Activated CD4-positive, alpha-beta T cell treated with anti-CD3 and anti-CD28 coated beads, Interleukin-2, amount 50 U/mL, for 16 hours (primary cell): ENCODE measurements at places on chromosomes 11 and 22.

DNA sequence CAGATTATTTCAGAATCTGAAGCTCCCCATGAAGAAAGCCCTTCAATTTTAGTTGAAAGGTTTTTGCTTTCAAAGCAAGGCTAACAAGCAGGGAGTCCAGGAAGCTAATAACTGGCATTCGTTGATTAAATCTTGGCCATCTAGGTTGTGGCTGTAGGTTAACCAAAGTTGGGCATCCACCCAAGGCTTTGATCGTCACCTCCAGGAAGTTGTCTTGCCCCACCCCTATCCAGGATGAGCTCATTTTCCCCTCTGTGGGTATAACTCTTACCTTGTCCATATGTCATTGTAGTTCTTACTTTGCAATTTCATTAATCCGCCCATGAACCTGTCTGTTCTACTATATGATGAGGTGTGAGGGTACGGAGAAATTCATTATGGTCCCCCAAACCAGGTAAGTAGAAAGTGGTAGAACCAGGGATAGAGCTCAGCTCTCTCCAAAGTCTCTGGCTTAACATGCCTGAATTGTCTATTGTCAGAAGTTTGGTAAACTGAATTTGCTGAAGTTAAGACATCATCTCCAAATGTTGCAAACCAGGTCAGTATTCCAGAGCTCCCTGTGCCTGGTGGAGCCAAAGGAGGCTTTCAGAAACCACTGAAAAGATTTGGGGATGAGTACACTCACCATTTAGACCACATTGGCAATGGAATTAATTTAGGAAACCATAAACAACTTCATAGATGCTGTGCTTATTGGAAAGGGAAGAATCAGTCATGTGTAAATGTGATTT, 97.1 kb downstream of the CD44 start:
- DNase-seq = peak; percentile 67

DNA sequence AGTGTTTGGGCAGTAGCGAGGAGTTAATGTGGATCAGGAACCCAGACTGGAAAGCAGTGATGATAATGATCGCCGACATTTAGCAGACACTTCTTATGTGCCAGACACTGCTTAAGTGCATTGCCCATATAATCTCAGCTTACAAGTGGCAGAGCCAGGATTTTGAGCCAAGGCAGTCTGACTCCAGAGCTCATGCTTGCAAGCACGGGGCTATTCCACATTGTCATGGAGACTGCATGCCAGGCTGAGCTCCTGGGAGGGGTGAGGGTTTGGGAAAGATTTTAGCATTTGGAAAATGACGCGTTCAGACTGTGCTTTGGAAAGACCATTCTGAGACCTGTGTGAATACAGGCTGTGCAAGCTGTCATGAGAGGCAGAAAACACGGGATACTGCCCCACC, 302.7 kb downstream of the DDX10 start:
- DNase-seq = no peak

DNA sequence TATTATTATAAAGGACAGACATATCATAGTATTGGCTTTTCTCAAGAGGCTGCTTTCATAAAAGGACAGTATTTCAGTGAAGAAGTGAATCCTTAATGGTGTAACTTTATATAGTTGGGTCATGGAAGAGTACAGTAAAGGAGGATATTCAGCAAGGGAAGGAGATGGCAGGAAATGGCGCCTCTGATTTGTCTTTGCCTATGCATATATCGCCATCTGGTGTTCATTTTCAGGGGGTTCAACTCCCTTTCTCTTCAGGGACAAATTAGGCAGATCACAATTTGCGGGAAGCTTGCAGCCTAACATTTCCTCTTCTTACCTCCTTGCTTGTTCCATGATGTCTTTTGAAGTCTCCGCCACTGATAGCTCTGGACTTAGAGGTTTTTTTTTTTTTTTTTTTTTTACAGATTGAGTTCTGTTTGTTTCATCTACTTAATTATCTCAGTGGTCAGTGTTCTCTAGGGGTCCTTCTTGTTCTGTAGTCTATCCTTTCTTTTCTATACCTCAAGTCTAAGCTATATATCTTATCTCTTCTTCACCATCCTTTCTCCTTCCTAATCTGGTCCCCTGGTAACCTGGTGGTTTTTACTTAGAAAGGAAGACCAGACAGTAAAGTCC, 21.8 kb upstream of the RRM1 start:
- DNase-seq = peak; percentile 79

- DNase-seq = no peak
Observed at GRCh38 chr22:24363243-24363642, 64.2 kb upstream of the ADORA2A start.

- DNase-seq = no peak
Observed at GRCh38 chr11:8017894-8018483, 30.9 kb downstream of the EIF3F start.

DNA sequence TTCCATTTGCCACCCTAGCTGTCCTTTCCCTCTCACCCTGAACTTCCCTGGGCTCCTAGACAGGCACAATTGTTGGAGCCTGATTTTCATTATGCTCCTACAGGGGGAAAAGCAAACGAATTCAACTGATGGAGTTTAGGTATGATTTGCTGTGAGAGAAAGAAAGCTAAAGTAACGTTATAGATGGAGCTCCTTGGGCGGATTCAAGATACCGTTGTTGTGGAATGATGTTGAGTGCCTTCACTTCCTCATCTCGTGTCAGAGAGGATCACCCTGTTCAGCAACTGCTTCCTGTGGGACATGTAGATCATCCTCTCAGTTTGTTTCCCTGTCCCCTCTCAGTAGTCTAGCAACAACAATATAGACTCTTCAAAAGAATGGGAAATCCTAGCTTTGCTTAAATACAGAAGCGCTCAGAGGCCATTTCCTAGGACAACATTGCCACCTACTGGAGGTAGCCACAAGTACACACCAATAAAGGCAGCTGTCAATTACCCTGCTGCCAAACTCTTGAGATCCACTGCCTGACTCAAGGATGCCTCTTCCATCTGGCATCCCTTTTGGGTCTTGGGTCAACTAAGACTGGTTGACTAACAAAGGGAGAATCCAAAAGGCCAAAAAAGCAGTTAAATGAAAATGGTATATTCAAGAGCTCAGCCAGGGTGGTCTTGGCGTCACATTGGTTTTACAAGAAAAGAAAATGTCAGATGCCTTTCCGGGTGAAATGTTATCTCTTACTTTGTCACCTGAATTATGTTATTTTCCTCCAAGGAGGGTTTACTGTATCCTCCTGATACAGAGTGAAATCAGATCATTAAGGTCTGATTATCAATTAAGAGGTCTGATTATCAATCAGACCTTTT, 13.5 kb upstream of the DTX4 start:
- DNase-seq = peak; percentile 72

DNA sequence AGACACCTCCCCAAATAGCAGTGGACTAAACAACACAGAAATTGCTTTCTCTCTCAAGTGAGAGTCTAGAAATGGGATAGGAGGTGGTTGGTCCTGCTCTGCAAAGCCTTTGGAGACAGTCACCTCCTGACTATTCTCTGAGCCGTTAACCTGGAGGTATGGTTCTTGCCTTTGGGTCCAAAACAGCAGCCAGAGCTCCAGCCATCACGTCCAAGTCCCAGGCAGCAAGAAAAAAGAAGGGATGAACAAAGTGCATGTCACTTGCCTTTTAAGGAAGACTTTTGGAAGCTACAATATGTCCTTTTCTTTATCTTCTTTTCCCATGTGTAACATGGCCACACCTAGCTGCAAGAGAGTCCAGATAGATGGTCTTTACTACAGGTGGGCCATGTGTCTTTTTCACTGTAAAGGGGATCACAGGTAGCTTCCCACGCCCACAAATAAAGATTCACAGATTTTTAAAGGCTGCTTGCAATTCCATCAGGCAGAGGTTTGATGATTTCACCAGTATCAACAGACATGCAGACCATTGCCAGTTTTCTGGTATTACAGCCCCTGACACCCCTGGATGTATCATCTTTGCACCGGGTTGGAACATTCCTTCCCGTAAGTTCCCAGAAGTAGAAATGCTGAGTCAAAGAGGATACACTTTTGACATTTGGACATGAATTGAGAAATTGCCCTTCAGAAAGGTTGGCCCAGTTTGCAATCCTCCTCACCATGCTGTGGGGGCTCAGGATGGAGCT, 66.0 kb downstream of the MYEOV start:
- no peak for DNase-seq

- no peak for DNase-seq
Observed at GRCh38 chr22:38631724-38632123, 24.5 kb downstream of the FAM227A start.

GRCh38 chr22:27175021-27175838, 517.8 kb downstream of the MIAT start:
- no peak for DNase-seq

- DNase-seq = no peak
Observed at GRCh38 chr11:71131861-71132260, 120.5 kb downstream of the SHANK2 start.

- DNase-seq = no peak
Observed at GRCh38 chr11:45031912-45032519, 81.3 kb upstream of the TP53I11 start.

DNA sequence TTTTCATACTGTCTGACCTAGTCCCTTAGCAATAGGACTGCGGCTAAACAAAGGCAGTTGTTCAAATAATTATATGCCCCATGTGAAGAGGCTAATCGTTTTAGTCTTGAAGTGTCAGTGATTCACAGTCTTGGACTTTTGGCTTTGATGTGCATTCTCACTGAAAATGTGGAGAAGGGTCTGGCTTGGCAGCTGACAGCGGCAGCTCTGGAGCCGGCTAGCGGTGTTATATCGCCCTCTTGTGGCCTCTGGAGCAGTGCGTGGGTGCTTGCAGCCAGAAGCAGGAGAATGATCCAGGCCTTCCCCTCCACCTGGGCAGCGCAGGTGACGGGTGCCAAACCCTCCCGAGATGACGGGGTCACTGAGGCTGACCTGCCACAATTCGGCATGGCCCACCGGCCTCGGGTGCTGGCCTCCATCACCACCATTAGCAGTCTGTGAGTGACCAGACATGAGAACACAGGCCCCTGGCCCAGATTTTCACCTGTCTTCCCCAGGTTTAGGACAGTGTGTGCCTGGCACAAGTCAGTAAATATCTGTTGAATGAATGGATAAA, 90.3 kb upstream of the PITPNB start:
- peak; percentile 71 for DNase-seq
